ENCODE measurements at places on chromosomes 1 and 21.

GRCh38 chr1:161195171-161195570 lies 3.7 kb downstream of the ADAMTS4 start:
- no peak for DNase-seq

GRCh38 chr1:244066954-244067716 lies 16.1 kb downstream of the ZBTB18 start:
- no peak for DNase-seq

DNA sequence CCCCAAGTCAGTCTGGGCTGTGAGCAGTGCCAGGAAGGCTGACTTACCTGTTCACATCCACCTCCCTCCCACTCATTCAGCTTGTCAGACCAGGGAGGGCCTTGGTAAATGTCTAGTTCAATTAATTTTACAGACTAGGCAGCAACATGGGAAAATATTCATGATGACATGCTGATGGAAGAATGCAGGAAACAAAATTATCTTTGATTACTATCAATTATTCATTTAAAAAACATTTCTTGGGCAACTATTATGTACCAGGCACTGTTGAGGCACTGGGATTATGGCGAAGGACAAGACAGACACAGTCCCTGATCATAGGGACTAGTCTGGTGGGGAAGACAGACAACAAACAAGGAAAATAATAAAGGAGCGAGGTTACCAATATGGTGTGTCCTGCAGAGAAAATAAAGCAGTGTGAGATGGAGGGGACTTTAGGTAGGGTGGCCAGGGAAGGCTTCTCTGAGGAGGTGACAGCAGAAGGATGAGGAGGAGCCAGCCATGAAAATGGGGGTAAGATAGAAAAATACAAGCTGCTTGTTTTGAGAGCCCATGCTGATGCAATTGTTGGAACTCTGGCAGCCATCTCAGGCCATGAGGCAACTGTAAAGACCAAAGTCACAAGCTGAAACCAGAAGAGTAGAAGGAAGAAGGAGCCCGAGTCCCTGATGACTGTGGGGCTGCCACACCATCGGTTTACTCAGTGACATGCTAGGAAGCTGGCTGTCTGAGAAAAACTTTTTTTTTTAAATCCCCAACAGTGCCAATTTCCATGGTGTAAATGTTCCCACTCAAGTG lies 14.0 kb downstream of the TRIM62 start:
- DNase-seq: no peak

GRCh38 chr21:23111070-23111600 lies 2112.9 kb downstream of the NCAM2 start:
- no peak for DNase-seq

GRCh38 chr1:210787800-210788199 lies 346.1 kb downstream of the KCNH1 start:
- no peak for DNase-seq

DNA sequence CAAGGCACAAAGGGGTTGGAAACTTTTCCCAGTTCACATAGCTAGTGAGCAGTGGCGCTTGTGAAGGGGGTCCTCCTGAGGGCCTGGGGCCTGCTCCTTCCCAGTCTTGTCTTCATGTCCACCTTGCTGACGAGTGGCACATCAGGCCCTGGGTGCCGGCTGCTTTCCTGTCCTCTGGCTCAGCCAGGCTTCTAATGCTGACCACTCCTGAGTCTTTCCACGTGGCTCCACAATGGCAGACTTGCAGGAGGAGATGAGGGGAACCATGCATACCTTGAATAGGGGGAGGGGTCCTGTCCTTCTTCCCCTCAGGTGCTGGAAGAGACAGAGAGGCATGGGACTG lies 38.7 kb downstream of the MAPKAPK2 start:
- no peak for DNase-seq

DNA sequence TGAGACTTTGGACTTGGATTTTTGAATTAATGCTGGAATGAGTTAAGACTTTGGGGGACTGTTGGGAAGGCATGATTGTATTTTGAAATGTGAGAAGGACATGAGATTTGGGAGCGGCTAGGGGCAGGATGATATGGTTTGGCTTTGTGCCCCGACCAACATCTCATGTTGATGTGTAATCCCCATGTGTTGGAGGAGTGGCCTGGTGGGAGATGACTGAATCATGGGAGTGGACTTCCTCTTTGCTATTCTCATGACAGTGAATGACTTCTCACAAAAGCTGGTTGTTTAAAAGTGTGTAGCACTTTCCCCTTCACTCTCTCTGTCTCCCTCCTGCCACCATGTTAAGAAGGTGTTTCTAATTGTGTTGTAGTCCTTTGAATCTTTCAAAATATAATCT lies 9.3 kb upstream of the PHGDH start:
- DNase-seq: no peak

- no peak for DNase-seq
Measured at GRCh38 chr1:78291418-78291817, 199.4 kb upstream of the PTGFR start.

GRCh38 chr1:64343823-64344190 lies 126.1 kb upstream of the CACHD1 start:
- DNase-seq: no peak

DNA sequence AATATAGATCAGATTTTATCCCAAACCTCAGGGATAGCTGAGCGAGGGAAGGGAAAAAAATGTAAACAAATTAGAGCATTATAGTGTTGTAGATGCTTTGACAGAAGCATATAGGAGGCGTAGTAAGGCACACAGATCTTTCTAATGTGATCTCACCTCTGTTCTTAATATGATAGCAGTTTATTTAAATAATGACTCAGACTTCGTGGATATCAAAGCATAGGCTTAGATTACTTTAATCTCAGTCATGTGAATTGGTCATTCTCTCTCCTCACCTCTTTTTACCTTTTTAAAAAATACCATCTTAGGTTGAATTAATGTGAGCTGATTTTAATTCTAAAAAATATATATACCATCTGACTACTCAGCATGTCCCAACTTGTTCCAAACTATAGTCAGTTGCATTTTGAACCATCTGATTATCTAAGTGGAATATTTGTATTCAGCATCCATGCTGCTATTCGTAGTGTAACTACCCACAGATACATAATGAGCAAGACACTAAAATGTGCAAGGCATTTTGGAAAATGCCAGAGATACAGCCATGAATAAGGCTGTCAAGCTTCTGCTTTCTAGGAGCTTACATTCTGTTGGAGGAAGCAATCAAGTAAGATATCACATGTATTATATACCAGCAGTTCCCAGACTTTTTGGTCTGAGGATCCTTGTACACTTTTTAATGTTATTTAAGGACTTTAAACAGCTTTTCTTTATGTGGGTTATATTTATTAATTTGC lies 76.7 kb downstream of the OSBPL9 start:
- DNase-seq: no peak

DNA sequence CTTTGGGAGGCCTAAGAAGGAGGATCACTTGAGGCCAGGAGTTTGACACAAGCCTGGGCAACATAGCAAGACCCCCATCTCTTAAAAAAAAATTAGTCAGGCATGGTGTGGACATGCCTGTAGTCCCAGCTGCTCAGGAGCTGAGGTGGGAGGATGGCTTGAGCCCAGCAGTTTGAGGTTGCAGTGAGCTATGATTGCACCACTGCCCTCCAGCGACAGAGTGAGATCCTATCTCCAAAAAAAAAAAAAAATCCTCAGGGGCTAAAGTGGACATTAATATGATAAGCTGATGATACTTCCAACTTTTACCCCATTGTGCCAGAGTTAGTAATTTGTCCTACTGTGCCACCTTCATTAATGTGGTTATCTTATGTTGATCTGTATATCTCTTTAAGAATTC lies 327.8 kb upstream of the FMN2 start:
- DNase-seq: no peak

- DNase-seq: no peak
Measured at GRCh38 chr1:188237573-188238348, 1409.0 kb downstream of the PLA2G4A start.

GRCh38 chr21:29175408-29176134 lies 45.1 kb downstream of the MAP3K7CL start:
- DNase-seq: peak; percentile 90

DNA sequence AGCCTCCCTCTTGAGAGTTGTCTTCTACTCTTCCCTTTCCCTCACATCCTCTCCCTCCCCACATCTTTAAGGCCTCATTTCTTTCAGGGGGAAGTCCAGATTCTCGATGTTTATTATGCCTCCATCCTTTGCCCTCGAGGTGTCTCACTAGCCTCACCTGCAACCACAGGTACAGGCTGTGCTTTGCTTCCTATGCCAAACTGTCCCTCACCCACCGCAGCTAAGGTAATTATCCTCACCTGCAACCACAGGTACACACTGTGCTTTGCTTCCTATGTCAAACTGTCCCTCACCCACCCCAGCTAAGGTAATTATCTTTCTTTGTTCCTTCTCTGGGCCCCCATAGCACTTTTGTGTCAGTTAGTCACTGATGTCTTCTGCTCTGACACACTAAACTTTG lies 328.1 kb upstream of the SNX7 start:
- no peak for DNase-seq

- no peak for DNase-seq
Measured at GRCh38 chr1:240630409-240630808, 18.5 kb upstream of the GREM2 start.

- DNase-seq: no peak
Measured at GRCh38 chr1:114725230-114725629, 8.7 kb upstream of the NRAS start.

GRCh38 chr1:56250809-56251208 lies 328.6 kb downstream of the PLPP3 start:
- DNase-seq: no peak

Data from smooth muscle cell of the brain vasculature (primary cell).